ENCODE measurements at places on chromosomes 16 and 17. TPM values are rescaled to one million over a fixed set of nuclear protein-coding genes. Genes with fewer than 3 reads are reported as not detected.

CTRB2 gene
- total RNA-seq = not detected

CACNG4 gene
- total RNA-seq = 0.99 TPM

OMG gene
- not detected for total RNA-seq

C1QTNF8 gene
- total RNA-seq = not detected

GAST gene
- 7.2 TPM for total RNA-seq

KCNAB3 gene
- total RNA-seq = 0.33 TPM

RNF157 gene
- total RNA-seq = 0.07 TPM

CEP112 gene
- total RNA-seq = 3.6 TPM

SLC6A2 gene
- total RNA-seq = 0.23 TPM

ADAD2 gene
- not detected for total RNA-seq

SNF8 gene
- 68.4 TPM for total RNA-seq

ASGR1 gene
- total RNA-seq = 0.21 TPM

ZNF785 gene
- total RNA-seq = 3.2 TPM

MRPL10 gene
- total RNA-seq = 40.1 TPM

NOL11 gene
- 39.1 TPM for total RNA-seq
